Mesothelial cell of epicardium (in vitro differentiated cells): ENCODE measurements at places on chromosomes 7 and 10.

DNA sequence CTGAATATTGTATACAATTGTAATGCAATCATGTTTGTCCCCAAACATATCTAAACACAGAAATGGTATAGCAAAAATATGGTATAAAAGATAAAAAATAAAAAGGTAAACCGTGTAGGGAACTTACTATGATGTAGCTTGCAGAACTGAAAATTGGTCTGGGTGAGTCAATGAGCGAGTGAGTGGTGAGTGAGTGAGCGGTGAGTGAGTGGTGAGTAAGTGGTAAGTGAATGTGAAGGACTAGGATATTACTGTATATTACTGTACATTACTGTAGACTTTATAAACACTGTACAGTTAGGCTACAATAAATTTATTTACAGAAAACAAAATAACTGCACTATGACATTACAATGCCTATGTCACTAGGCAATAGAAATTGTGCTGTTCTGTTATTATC, 1163.2 kb upstream of the SORCS1 start:
- DNase-seq: no peak

DNA sequence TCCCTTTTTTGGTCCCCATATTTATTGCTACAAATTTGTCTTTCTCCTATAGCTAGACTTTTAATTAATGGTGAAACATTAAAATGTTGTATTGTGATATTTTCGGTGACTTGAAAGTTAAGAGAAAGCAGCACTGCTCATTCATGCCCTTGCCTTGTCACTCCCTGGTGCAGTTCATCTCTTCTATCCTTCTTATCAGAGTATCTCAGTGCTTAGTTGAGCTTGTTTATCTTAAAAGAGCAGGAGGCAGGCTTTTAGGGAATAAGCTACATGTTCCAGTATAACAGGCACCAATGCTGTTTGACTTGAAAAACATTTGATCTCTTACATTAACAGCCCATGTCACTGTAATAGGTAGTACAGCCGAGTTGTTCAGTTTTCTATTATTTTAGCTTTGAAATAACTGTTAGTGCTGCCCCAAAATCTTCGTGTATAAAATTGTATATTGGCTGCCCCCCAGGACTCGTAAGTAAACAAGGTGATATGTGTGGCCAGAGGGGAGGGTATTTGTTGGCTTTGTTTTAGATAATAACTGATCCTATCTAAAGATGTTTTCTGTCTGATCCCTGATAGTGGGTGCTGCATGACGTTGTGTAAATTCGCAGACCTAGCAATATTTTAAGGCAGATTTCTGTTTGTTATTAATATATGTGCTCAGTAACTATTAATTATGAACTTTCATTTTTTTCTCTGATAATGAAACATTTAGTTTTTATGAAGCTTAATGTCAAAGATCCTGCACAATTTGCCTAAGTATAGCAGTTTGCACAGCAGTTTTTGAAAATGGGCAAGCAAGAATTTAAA, 96.5 kb downstream of the BTRC start:
- no peak for DNase-seq

DNA sequence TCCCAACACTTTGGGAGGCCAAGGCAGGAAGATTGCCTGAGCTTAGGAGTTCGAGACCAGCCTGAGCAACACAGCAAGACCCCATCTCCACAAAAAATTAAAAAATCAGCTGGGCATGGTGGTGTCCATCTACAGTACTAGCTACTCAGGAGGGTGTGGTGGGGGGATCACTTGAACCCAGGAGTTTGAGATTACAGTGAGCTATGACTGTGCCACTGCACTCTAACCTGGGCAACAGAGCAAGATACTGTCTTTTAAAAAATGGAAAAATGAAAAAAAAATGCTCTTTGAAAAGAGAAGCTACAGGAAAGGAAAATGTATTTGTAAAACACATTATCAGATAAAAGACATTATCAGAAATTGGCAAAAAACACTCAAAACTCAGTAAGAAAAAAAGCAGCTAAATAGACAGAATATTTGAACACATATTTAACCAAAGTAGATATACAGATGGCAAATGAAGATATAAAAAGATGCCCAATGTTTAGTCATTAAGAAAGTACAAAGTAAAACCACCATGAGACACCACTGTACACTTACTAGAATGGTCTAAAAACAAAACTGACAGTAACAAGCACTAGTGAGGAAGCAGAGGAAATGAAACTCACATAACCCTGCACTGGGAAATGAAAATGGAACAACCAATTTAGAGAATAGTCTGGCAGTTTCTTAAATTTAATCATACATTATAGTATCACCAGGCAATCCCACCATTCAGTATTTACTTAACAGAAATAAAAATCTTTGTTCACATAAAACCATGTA, 40.5 kb downstream of the NRBF2 start:
- no peak for DNase-seq

GRCh38 chr7:108124820-108125219, 5.3 kb downstream of the LAMB4 start:
- no peak for DNase-seq

GRCh38 chr10:30190577-30191552, 131.5 kb upstream of the JCAD start:
- no peak for DNase-seq
